HFFc6 (cell line): ENCODE measurements at places on chromosomes 1 and 21. TPM values are rescaled to one million over a fixed set of nuclear protein-coding genes. Genes with fewer than 3 reads are reported as not detected.

- DNase-seq, result no peak
Observed at GRCh38 chr1:100510451-100510850, 27.5 kb upstream of the GPR88 start.

DNA sequence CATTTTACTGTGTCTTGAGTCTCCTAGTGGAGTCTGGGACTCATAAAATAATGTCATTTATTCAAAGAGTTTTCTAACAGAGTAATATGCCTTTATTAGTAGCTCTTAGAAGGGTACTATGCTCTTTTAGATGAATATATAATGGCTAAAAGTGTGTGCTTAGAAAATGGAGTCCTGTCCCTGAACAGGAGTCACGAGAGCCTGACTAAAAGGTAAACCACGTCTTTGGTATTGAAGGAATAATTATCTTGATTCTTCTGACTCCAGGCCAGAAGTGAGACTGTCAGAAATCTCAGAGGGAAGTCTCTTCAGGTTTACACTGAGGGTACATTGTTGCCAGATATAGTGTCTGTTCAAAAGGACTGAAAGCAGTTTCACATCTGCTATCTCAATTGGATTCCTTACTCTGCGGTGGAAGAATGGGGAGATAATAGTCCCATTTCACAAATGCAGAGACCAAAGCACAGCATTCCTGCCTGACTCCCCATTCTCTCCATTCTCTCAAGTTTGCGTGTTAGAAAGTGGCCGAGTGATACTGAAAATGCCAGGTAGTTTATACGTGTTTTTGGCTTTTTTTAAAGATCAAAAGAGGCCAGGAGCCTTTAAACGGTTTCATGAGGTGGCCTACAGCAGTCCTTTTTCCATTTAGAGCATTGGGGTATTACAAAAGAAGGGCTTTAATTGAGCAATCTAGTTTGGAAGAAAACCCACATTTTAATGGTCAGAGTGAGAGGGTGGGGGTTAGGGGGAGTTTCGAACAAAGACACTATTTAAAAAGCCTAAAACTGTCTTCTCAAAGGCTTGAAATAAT is 176.6 kb downstream of the VPS13D start:
- no peak for DNase-seq

The CCDC185 gene
- not detected in 3 replicates for total RNA-seq

DNA sequence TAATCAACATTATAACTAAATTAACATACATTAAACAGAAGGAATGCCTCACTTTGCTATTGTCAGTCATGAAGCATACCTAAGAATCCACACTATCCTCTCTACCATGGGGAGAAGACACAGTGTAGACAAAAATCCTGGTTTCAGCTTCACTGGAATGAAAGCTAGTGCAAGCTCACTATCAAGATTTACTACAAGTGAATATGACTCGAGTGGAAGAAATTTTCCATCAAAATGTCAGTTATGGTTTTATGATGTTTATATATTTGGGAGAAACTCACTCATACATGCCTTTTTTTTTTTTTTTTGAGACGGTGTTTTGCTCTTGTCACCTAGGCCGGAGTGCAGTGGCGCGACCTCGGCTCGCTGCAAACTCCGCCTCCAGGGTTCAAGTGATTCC is 424.3 kb downstream of the KCNT2 start:
- DNase-seq, result peak; percentile 19

The TXNIP gene
- total RNA-seq, result 49.2 and 57.4 TPM in 2 replicates

- no peak for DNase-seq
Observed at GRCh38 chr1:17024721-17025120, 13.0 kb upstream of the ATP13A2 start.

The GJA4 gene
- total RNA-seq, result not detected in 3 replicates

- peak; percentile 55 for DNase-seq
Observed at GRCh38 chr1:158039380-158039779, 45.9 kb downstream of the KIRREL1 start.

DNA sequence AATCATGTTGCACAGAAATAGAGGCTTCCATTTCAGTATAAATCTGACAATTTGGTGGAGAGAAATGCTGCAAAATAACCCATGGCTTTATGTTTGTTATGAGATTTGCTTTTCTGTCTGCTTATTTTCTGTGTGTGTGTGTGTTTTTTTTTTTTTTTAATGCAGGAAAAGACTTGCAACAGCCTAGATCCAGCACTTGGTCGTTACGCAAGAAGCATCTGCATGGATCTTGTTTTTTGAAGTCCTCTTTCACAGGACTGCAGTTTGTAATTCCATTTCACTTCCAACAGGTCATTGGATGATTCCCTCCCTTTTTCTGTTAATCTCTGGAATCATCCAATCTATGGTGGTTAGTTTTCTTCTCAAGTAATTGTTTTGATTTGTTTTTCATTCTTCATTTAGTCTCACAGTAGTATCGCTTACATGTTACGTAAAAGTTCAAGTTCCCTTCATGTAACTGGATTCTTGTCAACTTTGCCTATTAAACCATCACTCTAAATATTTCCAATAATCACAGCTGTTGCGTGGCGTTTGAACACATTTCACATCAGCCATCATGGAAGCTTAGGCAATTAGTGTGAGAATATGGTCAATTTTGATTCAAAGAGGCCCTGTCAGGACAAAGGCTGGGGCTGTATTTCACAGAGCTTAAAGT is 312.9 kb downstream of the NFIA start:
- no peak for DNase-seq

GRCh38 chr1:171844381-171844780 is 3.1 kb downstream of the DNM3 start:
- DNase-seq, result no peak

DNA sequence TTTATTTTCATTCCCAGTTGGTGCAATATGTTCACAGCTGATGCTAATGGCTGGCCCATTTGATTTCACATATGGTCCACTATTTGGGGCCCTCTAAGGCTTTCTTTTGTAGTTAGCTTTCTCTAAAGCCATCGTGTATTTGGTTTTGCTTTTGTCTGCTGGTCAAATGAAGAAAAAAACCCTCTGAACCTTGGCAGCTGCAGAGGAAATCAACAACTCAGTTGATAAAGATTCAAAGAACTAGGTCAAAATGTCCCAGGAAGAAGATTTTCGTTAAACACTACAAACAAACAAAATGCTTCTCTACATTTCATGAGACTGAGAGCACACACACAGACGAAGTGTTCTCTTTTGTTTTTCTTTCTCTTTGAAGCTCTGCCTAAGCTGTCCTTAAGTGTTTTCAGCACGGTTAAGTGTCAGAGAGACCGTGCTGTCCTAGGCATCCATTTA is 655.0 kb downstream of the RWDD3 start:
- no peak for DNase-seq

The OLIG1 gene
- not detected in 3 replicates for total RNA-seq

The GSTM5 gene
- total RNA-seq, result 5.0 to 8.8 TPM (median 5.7 TPM) in 3 replicates

The VHLL gene
- not detected in 3 replicates for total RNA-seq

The FCMR gene
- total RNA-seq, result 0.36 to 1.0 TPM (median 0.69 TPM) in 3 replicates

DNA sequence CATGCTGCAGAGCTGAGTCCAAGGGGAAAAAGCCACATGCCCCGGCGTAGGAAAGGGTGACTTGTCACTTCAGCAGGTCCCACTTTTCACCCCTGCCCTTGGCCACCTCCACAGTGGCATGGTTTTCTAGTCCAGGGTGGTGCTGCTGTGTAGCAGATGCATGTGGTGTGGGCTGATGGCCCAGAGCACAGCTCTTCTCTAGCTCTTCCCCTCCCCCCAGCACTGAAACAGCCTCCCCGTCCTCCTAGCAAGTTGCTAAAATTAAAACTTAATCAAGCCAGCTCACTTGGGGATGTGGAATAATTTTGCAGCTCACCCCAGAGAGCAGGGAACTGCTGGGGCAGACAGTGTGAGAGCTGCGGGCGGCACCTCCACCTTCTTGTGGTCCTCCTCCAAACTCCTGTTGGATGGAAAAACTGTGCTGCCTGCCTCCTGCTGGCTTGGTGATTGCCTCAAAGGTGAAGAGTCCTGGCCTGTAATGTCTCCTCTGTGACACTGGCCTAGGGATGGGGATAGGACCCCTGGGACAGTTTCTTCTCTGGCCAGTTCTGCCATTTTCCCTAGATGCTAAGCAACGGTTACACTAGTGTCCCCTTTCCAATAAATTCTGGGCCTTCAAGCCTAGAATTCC is 91.6 kb downstream of the RNF220 start:
- DNase-seq, result no peak

The SLAMF8 gene
- total RNA-seq, result 0.39 and 0.54 TPM in 2 replicates

DNA sequence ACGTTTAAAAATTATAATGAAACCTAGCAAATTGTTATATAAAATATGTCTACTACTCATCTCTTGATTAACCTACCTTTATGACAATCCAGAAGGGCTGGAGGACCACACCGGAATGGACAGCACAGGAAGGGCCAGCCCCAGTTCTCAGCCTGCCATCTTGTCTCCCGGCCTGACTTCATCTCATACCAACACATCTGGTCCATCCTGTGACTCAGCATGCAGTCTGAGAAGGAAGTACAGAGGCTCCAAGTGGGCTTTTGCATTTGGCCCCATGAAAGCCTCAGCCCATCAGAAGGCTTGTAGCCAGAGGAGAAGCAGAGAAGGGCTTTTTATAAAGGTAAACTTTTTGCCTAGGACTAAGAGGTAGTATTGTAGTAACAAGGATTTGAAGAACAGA is 436.6 kb downstream of the MRPL39 start:
- no peak for DNase-seq

GRCh38 chr1:41072051-41072450 is 50.5 kb upstream of the SLFNL1 start:
- DNase-seq, result peak; percentile 54
